ENCODE measurements at places on chromosomes 7 and 10.

- ATAC-seq = no peak
Observed at GRCh38 chr7:113548561-113548960, 370.2 kb downstream of the PPP1R3A start.

GRCh38 chr7:84387595-84387994 is 193.0 kb upstream of the SEMA3A start:
- no peak for ATAC-seq

DNA sequence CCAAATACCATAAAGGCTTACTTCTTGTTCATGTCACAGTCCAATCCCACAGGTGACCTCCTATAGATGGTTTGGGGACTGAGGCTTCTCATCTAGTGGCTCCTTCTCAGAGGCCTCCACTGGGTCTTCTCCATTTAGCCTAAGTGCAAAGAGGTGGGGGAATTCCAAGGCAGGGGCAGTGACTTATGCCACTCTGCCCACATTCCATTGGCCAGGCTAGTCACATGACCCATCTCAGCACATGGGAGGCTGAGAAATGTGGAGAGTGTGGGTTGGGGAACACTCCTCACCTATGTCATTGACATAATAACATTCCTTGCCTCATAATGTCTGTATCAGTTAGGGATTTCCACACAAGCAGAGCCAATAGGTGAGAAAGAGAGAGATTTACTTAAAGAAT is 104.3 kb upstream of the PLXNA4 start:
- ATAC-seq = no peak

- ATAC-seq = peak; percentile 20
Observed at GRCh38 chr7:134154581-134155130, 27.5 kb downstream of the LRGUK start.

GRCh38 chr7:89685287-89685686 is 469.0 kb upstream of the STEAP1 start:
- ATAC-seq = no peak

DNA sequence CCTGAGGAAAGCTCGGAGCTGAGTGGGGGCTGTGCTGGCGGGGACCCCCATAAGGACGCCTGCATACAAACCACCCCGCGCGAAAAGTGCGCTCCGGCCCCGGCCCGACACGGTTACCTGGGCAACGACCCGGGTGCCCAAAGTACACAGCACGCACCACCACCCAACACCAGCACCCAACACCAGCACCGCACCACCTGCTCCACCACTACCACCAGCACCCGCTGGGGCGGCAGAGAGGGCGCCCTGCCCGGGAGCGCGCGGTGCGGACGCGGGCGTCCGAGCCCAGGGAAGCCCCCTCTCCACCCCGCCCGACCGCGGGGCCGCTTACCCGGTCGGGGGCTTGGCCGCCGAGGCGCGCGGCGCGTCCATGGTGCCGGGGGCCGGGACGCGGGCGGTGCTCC is 345 bp downstream of the COBL start:
- ATAC-seq = no peak

GRCh38 chr10:89097226-89097625 is 106.6 kb downstream of the FAS start:
- ATAC-seq = no peak

DNA sequence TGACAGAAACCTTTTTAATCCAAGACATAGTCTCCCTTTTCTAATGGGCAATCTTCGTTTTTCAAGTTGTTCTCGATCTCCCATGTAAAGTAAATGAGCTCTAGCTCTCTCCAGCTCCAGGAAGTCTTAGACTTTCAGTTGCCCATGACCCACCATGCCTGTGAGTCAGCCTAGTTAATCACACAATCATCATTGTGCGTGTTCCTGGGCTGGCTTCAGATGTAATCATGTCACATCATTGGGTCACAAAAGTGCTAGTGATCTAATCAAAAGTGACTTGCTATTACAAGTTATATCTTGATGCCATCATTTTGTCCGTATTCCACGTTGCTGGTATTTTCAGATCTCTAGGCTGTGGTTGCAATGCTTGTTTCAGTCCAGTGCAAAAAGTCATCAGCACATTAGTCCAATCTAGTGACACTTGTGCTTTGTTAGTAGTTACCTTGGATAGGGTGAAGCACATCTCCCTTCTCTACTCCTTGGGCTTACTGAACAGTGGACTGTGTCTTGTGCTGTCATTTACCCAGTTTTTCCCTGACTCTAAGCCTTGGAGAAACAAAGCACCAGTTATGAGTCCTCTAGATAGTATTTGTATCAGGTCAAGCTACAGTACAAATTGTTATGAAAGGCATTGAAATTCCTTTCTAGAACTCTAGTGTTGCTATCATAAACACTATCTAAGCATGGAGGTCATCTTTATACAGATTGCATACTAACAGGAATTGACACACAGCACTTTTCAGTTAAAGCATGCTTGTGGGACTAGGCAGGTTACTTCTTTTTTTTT is 316.6 kb downstream of the GFRA1 start:
- ATAC-seq = peak; percentile 49

Data from SK-N-SH treated with all-trans-retinoic acid at 6 μM for 48 hours (cell line).